ENCODE measurements at places on chromosomes 2 and 18.

DNA sequence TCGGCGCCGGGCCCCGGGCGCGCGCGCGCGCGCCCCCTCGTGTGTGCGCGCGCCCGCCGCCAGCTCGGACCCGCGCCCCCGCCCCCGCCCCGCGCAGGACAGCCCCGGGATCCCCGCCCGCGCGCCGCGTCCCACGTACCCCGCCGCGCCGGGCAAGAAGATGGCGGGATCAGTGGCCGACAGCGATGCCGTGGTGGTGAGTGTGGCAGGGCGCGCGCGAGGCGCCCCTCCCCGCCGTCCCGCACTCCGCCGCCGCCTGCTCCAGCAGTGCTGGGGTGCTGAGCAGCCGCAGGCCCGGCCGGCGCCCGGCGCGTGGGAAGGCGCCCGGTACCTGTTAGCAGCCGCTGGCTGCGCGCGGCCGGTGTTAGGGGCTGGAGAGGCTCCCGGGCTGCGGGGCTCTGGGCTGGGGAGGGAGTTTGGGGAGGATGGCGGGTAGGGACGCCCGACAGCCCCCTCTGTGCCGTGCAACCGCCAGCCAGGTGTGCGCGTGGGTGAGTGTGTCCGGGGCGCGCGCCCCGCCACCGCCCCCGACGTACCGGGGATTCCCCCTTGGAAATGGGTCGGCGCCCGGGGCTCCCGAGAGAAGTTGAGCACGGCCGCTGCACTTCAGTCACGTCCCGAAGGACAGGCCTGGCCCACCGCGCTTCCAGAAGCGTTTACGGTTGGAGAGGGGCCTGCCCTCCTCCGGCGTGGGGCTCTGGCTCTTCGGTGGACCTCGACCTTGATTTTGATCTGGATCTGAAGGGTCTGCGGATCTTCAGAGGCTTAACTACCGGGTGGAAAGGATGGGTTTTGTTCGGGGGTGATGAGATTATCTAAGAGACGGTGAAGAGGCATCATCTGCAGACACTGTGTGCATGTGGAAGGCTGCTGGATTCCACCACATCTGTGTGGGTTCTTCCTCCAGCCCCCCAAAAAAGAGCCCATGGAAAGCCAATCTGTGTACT, 697 bp downstream of the LGALSL start:
- peak; percentile 15 for DNase-seq

GRCh38 chr18:74006143-74006542, 141.5 kb downstream of the FBXO15 start:
- DNase-seq = no peak

DNA sequence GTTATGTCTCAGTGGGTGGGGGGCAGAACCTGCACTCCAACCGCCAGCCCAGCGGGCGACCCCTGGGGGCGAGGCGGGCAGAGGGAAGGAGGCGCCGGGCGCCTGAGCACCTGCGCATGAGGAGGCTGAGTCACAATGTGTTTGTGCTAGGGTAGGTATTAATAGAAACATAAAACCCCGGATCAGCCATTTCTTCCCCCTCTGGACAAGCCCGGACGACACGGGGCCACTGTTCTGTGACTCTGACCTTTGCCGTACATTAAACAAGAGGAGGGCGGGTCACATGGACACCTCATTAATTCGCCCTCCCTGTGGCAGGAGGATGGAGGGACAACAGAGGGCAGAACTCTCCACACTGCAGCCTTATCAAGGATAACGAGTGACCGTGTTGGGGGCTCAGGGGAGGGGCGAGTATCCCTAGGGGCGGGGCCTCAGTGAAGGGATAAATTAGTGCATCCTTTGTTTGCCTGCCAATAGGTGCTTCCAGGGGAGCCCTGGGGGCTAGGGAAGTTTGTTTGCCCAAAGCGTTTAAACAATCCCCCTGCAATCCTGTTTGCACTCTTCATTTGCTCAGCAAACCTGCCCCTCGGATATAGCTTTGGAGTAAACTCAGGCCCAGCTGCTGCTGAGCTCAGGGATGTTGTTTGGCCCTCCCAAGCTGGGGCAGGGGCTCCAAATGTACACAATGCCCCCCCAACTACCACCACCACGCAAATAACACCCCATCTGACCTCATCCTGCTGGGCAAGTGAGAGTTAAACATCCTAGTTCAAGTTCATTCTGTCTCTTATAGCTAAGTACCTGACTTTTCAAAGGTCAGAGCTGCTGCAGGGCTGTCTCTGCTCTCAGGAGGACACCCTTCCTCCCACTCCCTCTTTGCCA, 171.2 kb upstream of the GLI2 start:
- DNase-seq = no peak

DNA sequence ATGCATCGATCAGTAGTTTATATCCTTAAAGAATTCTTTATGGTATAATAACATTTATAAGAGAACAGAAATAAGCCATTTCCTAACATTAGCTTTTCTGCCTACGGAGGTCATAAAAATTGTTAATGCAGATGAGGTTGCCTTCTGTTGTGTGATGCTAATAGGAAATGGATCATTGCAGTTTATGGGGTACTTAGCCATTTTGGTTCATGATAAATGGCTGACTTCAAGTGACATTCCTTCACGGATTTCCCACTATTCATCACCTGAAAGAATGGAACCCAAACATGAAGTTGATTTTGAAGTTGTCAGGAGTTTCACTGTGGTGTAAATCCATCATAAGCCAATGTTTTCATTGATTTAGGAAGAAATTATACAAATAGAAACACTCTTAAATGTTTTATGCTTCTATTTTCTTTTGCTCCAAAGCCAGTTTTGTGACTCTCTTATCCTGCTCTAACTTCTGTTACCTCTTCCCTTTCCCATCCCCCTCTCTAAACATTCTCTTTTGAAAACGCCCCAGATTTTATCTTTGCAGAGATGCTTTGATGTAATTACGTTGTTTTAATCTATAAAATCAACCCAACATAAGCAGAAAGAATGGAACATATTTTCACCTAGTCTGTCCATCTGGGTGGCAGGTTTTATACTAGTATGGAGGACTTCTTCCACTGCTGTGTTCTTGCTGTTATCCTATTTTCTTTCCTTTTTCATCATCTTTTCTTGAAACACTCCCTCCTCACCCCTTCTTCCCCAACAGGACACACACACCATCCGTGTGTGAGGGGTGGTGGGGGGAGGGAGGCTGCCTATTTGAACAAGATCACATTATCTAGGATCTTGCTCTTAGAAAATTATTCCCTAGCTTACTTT, 58.2 kb downstream of the GREB1L start:
- no peak for DNase-seq

GRCh38 chr2:15588329-15588919, 3.2 kb upstream of the DDX1 start:
- peak; percentile 56 for DNase-seq

DNA sequence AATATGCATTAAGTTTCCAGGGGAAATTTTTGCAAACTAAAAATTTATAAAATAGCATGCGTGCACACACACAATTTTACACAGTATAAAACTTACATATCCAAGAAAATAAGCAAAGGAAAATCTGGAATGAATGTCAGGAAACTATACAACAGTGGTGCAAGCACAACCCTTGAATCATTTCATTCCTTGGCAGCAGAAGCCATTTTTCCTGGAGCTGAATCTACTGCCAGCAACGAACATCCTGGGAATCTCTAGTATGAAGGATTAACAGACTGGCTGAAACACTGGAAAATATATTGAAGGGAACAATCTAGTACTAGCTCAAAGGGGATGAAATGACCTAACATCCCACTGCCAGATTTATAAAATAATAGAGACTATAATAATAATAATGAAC, 235.3 kb downstream of the DYM start:
- peak; percentile 73 for DNase-seq

GRCh38 chr18:52254367-52254766, 85.6 kb upstream of the DCC start:
- DNase-seq = no peak

GRCh38 chr2:64404743-64405142, 49.2 kb upstream of the LGALSL start:
- DNase-seq = no peak

GRCh38 chr18:12857215-12857905, 26.7 kb downstream of the PTPN2 start:
- no peak for DNase-seq

GRCh38 chr18:79748321-79749180, 49.2 kb upstream of the KCNG2 start:
- no peak for DNase-seq

DNA sequence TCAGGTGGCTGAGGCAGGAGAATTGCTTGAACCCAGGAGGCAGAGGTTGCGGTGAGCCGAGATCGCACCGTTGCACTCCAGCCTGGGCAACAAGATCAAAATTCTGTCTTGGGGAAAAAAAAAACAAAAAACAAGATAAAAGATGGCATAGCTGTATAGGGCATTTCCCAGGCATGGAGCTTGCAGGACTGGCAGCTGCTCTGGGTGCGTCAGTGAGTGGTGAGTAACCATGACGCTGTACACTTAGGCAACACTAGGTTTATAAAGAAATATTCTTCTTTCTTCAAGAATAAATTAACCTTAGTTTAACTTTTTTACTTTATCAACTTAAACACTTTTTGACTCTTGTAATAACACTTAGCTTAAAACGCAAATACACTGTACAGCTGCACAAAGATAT, 15.4 kb downstream of the TGOLN2 start:
- peak; percentile 81 for DNase-seq

GRCh38 chr2:28509361-28509760, 13.5 kb downstream of the PLB1 start:
- no peak for DNase-seq

- no peak for DNase-seq
Observed at GRCh38 chr2:100142393-100142792, at the start of gene AFF3. Gene AFF3 (minus strand): TSS chr2:100142590. CDS start chr2:100104454, 38,136 bp downstream.

GRCh38 chr2:219017201-219017931, 23.9 kb downstream of the CFAP65 start:
- no peak for DNase-seq

DNA sequence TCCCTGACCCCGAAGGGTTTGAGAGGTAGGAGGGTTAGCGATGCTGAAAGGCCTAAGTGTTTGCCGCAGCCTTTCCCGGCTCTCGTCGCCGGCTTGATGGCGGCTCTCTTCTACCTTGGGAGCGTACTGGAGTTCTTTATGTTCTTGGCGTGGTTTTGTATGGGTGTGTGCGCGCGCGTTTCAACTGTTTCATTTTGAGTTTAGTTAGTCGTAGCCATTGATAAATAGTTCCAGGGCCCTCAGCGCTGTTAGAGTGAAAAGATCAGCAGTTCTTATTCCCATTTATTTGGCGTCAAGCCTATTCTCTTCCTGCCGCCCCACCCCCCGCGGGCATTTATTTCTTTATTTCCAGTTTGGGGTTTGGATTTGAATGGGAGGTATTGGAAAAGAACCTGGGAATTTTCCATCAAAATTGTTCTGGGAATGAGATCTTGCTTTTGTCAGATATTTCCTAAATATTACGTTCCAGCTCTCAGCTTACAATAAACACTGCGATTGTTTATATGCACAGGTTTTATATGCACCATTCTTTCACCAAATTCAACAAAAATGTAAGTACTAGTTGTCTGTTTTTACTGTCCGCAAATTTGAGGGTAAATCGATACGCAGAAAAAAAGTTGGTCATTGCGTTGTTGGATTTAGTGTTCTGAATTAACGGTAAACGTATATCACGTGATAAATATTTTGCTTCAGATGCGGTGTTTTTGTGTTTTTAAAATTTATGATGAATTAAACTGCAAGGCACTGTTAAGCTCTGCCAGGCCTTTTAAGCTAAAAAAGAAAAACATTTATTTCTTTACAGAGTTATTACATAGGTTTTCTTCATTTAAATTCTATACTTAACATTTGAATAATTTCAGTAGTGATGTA, 954 bp downstream of the CCNT2 start:
- DNase-seq = no peak

GRCh38 chr2:54470266-54470938, 14.3 kb downstream of the SPTBN1 start:
- DNase-seq = peak; percentile 87

DNA sequence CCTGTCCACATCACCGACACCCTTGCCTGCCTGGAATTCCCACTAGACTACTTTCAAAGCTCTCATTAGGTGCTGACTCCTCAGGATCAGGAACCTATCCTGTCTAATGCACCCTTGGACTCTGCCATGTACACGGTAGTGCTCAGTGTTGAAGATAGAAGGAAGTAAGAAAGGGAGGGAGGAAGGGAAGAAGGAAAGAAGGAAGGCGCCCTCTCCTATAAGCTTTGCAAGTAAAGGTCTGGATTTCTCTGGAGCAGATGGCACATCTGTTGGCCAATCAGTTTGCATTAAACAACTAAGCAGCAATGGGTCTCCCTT, 45.3 kb downstream of the SCTR start:
- DNase-seq = no peak

DNA sequence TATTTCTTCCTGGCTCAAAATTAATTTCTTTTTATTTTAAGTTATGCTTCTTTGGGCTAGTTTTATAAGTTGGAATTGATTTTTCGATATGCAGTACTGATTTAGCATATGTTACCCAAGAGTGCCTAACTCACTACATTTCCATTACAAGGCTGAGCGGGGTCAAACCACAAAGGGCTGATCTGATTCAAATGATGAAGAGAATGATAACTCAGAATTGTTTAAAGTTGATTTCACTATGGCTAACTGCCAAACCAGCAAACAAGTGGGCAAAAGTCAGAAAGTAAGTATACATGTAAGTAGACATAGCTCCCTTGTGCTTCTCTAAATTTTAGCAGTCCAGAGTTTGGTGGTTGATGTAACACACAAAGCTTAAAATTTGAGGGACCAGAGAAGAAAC, 35.6 kb downstream of the RAD51AP2 start:
- no peak for DNase-seq

DNA sequence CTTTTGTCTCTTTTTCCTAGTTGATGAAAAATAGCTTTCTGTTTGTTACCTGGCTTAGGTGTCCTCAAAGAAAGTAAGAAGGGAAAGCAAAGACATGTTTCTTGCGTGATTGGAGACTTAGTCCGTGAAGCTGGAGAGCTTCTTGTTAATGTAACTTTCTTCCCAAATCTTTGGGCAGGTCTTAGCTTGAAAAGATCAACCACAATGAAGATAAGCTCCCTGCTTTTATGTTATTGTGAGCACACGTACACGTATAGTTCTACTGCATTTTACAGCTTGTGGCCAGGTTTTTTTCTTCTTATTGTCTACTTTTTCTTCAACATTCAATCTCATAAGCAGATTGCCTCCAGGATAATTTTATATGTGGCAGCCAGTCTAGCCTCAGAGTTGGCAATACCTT, 99.8 kb downstream of the DIS3L2 start:
- no peak for DNase-seq

DNA sequence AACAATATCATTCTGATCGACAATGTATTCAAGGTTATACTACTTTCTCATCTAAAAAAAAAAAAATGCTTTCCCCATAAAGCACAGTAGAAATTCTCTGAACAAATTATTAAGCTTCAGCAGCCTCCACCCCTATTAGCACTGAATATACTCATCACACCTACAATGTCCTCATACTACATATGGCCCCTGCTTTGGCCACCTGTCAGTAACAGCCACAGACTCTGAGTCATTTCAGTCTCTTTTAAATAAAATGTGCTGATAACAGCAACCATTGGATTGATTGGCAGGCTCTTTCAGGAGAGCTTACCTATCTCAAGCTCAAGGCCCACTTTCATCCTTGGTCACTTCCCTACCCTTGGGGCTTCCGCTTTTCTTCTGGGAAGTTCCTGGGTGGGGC, 236.7 kb downstream of the TMX3 start:
- no peak for DNase-seq

DNA sequence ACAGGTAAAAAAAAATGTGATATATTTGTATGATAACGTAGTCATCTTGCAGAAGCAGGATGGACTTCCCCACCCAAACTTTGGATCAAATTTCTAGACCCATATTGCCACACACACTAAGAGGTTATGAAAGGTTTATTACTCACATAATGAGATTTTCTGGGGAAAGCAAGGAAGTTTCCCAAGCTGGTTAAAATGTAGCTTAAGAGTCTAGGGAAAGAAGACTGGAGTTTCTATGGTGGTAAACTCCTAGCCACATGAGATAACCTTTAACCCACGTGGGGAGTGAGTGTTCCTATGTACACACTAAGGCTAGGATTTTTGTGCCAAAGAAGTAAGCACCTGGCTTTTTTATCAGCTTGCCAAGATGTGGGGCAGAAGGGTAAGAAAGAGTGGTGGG, 335.7 kb upstream of the UBE2E3 start:
- DNase-seq = peak; percentile 57
